ENCODE measurements at places on chromosomes 12 and 14.

DNA sequence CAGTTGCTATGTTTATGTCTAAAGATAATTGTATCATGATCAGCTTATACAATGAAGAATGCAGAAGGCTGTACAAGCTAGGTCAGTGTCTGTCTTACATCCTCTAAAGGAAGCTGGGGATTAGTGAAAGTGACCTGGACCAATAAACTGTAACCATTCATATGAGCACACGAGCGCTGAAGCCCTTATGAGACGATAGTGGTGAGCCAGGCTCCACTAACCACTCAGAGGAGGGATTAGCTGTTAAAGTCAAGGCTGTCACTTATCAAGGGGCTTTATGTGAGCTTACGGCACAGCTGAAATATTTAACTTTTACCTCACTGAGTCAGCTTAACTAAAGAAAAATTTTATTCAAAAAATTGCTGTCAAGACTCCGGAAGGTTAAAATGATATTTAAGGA, 30.3 kb downstream of the NDUFA12 start:
- no peak for DNase-seq

- DNase-seq, result no peak
Measured at GRCh38 chr12:84542289-84542688, 370.3 kb downstream of the SLC6A15 start.

- DNase-seq, result no peak
Measured at GRCh38 chr12:102421802-102422583, 58.4 kb downstream of the IGF1 start.

DNA sequence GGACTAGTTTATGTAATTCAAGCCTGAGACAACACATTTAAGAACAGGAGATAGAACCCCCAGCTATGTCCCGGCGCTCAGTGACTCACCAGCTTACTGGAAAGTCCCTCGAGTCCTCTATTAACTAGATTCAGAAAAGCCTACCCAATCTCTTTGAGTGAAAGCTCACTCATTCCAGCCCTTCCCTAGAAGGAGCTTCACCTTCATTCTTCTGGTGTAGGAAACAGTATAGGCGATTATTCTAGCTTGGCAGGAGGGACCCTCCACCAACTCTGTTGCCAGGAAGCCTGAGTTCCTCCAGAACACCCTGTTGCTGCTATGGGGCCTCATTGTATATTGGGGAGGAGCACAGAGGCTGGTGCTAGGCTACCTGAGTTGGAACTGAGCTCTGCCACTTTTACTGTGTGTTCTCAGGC, 57.2 kb upstream of the AEBP2 start:
- DNase-seq, result peak; percentile 58

GRCh38 chr12:67920413-67920812, 68.8 kb upstream of the IFNG-AS1 start:
- no peak for DNase-seq

- no peak for DNase-seq
Measured at GRCh38 chr14:22807432-22808087, 7.7 kb downstream of the SLC7A7 start.

DNA sequence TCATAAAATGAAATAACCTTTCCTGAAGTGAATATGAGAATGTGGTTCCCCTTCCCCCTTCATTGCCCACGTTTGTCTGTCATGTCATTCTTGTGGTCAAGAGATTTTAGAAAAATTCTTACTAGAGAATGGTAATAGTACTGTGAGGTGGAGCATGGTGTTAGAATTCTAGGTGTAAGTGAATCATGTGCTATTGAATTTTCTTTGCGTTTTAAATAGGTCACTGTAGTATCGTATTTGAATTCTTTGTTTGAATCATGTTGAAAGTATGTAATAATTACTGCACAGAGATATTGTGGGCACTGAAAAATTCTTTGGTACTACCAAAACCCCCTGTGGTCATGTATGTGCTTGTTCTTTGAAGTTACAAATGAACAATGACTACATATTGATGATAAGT, 49.9 kb downstream of the FUT8 start:
- no peak for DNase-seq

DNA sequence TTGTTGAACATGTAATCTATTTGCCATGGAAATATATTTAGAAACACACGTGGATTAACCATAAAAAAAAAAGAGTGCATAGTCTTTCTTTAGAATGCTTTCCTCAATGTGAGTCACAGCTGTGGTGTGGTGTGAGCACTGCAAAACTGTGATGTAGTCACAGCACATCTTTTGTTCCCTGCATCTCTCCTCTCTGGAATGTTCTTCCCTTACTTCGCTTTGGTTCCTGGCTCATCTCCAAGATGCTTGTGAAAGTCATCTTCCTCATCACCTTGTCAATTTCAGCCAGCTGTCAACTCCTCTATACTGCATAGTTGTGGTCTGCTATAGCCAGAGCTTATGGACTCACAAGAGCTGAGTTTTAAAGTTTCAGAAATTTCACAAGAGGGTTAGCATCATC, 60.2 kb downstream of the STAB2 start:
- DNase-seq, result no peak

DNA sequence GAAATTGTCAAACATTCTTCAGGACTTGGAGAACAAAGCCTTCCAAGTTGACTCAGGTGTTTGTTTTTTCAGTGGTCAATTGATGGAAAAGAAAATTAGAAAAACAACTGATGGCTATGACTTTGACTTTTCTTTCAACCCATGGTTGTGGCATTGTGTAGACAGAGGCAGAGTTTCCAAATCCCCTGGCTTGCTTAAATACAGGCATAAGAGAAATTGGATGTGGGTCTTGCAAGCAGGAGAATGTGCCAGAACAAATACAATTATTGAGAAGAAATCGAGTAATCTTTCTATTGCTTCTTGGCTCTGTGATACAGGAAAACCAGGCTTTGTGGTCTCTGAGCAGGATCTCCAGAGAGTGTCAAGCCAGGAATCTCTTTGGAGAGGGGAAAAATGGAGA, 40.9 kb upstream of the FRMD6 start:
- DNase-seq, result no peak

GRCh38 chr14:58054100-58054499, 97.9 kb downstream of the ARMH4 start:
- DNase-seq, result no peak

DNA sequence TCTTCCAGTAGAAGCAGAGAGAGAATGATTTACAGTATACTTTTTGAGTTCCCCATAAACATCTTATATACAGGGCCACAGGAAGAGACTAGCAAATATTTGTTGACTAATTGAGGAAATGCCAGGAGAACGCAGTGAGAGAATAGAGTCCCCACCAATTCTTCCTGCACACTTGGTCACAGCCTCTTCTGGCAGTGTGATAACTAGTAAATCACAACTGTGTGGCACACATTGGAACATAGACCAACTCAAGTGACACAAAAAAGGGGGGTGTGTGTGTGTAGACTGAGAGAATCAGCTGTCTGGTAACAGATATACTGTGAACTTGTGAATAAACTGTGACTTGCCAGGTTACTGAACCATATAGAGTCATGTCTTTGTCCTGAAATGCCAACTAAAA, 10.2 kb downstream of the PFKM start:
- no peak for DNase-seq

GRCh38 chr12:51341251-51342007, 5.0 kb downstream of the CELA1 start:
- no peak for DNase-seq

- DNase-seq, result no peak
Measured at GRCh38 chr14:50839691-50840090, 8.7 kb upstream of the NIN start.

- DNase-seq, result no peak
Measured at GRCh38 chr14:66078006-66078405, 408.2 kb upstream of the CCDC196 start.

DNA sequence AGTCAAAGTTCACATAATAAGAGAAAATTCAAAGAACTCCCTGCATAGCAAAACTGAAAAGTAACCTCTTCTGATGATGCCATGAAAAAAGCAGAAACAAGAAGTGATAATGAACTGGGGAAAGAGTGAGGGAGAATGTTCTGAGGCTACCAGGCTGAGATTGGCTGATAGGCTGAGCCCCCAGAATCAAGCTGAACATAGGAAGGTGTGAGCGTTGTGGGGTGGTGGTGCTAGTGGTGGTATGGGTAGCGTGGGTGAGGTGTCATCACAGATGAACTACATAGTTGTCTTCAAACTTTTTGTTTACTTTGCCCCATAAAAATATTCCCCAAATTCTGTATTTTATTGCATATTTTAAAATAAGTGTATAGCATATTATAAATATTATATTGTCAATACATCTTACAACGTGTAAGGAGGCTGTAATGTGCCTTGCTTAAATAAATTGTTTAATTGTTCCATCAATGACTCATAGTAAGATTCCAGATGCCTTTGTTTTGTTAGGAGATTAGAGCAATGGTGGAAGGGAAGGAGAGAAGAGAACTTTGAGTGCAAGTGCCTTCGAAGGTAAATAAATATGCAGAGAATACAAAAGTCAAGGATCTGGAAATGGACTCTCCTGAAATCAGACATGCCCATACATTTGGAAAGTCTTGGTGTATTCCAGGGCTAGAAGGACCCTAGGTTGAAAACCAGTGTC, 15.8 kb upstream of the CFAP54 start:
- DNase-seq, result no peak

GRCh38 chr14:23411563-23412525, 3.8 kb upstream of the MYH6 start:
- no peak for DNase-seq

DNA sequence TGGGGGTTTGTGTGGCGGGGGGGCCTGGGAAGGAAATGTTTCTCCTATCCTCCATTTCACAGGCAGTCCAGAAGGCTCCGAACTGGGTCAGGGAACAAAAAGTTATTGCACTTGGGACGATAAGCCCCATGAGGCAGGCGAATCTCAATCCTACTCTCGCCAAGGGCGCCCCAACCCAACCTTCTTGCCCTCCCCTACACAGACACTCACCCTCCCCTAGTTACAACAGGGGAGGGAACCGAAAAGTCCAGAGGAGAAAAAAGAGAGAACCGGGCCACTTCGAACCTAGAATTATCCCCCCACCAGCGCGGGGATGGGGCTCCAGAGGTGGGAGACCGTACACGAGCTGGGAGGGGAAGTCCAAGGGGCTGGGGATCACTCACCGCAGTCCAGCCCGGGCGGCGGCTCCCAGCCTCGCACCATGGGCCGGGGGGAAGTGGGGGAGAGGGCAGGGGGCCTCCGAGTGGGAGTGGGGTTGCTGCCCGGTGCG, 357 bp downstream of the HOMEZ start:
- no peak for DNase-seq

GRCh38 chr14:68367536-68367935, 425.3 kb downstream of the ZFP36L1 start:
- no peak for DNase-seq

DNA sequence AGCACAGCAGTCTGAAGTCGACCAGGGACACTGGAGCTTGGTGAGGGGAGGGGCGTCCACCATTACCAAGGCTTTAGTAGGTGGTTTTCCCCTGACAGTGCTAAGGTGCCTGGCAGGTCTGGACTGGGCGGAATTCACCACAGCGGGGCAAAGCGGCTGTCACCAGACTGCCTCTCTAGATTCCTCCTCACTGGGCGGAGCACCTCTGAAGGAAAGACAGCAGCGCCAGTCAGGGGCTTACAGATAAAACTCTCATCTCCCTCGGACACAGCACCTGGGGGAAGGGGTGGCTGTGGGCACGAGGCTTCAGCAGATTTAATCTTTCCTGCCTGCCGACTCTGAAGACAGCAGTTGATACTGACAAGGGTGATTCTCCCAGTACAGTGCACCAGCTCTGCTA, 39.1 kb downstream of the DDHD1 start:
- DNase-seq, result no peak

DNA sequence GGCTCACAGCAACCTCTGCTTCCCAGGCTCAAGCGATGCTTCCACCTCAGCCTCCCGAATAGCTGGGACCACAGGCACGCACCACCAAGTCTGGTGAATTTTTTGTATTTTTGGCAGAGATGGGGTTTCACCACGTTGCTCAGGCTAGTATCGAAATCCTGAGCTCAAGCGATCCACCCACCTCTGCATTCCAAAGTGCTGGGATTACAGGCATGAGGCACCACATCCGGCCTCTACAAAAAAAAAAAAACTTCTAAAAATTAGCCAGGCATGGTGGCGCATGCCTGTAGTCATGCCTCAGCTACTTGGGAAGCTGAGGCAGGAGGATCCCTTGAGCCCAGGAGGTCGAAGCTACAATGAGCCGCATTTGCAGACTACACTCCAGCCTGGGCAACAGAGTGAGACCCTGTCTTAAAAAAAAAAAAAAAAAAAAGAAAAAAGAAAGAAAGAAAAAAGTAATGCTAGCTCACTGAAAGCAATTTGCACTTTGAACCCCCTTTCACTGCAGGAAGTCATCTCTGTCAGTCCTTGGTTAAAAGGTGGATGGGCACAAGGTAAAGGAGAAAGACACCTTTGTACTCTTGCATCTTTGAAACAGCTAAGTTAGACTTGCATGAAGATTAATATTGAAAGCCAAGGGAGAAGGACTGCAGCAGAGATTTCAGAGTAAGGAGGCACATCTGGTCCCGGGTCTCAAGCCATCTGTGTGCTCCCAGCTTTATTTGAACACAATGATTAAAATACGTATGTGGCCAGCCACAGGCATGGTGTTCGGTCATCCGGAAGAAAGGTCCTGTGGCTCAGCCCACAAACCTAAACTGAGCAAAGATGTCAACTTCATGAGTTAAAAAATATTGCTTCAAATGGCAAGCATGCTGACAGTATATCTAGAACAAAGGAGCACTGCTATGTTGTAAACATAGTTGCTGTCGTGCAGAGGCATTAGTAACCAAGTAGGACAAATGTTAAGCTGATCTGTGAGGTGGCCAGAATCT, 103.8 kb upstream of the HMGA2 start:
- no peak for DNase-seq

- no peak for DNase-seq
Measured at GRCh38 chr14:100842799-100843198, 16.9 kb downstream of the MEG3 start.

- no peak for DNase-seq
Measured at GRCh38 chr12:66149702-66150398, 19.3 kb upstream of the LLPH start.

- no peak for DNase-seq
Measured at GRCh38 chr14:99612738-99613330, 8.8 kb upstream of the CCDC85C start.

GRCh38 chr12:104886418-104887401, 71.4 kb downstream of the SLC41A2 start:
- DNase-seq, result no peak

DNA sequence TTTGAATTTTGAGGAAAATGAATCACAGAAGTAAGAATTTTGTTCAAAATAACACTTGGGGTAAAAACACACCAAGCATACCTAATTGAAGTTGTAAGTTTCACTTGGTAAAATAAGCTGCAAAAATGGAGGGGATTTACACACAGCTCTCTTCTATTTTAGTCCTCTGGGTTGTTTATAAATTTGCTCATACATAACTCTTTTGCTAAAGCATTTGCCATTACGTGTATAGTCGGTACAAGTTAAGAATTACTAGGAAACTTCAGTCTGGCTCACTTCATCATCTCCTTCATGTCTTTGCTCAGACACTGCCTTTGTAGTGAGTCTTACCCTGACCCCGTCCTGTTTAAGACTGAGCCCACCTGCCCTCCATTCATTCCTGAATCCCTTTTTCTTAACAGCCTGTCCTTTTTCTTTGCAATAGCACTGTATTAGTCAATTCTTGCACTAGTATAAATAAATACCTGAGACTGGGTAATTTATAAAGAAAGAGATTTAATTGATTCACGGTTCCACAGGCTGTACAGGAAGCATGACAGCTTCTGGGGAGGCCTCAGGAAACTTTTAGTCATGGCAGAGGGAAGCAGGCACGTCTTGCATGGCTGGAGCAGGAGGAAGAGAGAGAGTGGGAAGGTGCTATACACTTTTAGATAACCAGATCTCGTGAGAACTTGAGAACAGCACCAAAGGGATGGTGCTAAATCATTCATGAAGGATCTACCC, 451.1 kb downstream of the PCNX1 start:
- DNase-seq, result no peak

- no peak for DNase-seq
Measured at GRCh38 chr12:5648692-5649359, 216.9 kb downstream of the NTF3 start.

Data from stimulated activated CD8-positive, alpha-beta memory T cell treated with anti-CD3 and anti-CD28 coated beads, Interleukin-15, amount 100 ng/mL, for 48 hours (primary cell).